ELF-1 (cell line): ENCODE measurements at places on chromosomes 16 and 17.
A peak's percentile ranks its signal among the peaks of the same experiment; 100 is the strongest.

- DNase-seq: no peak
Measured at GRCh38 chr17:79520167-79521165, 90.4 kb downstream of the RBFOX3 start.

DNA sequence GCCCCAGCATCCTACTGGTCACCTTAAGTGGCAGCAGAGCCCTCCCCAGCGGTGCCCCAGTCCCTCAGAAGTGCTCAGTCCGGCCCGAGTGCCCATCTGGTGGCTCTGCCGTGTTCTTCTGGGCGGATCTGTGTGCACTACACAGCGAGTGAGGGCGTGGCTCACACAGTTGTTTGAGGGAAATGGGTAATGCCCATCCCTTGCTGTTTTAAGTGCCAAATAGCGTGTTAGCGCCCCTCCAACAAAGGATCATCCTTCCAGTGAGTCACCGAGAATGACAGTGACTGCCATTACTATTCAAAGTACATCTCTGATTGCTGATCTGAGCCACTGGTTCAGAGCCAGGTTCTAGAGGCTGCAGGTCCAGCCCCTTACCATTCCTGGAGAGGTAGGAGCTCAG, 152.0 kb downstream of the LGALS9B start:
- DNase-seq: no peak

GRCh38 chr17:2084036-2084765, 29.3 kb downstream of the HIC1 start:
- DNase-seq: peak; percentile 66

GRCh38 chr17:35907691-35908090, 22.9 kb downstream of the RDM1 start:
- no peak for DNase-seq

- DNase-seq: no peak
Measured at GRCh38 chr17:80719449-80719848, 174.8 kb downstream of the RPTOR start.

DNA sequence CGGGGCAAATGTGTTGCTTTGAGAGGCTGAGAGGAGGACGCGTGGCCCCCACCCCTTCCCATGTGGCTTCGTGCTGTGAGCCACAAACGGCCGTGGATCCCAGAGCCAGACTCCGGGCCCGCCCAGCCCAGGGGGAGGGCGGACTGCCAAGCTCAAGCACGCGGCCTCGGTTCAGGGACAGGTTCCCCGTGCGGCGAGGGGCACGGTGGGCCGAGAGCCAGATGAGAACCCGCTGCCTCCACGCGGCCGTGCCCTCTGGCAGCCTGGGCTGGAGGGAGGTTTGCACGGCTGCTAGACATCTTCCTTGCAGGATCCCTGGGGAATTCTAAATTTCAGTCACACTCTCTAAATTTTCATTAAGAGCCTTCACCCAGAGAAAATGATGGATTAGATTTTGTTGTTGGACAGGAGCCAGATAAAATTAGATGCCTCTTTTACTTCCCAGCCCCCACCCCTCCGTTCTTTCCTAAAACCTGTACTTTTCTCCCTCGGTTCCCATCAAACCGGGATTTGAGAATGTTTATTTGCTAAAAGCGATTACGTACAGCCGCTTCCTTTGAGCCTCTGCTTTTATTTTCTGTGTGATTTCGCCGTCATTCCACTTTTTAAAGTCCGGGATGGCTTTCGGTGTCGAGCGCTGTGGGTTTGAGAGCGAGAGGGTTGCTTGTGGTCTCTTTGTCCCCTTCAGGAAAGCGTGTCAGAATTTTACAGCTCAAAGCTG, 25.0 kb upstream of the GNG13 start:
- DNase-seq: no peak

- no peak for DNase-seq
Measured at GRCh38 chr16:19138601-19139000, 24.8 kb downstream of the ITPRIPL2 start.

GRCh38 chr16:80570106-80570478, 29.3 kb downstream of the DYNLRB2 start:
- no peak for DNase-seq

DNA sequence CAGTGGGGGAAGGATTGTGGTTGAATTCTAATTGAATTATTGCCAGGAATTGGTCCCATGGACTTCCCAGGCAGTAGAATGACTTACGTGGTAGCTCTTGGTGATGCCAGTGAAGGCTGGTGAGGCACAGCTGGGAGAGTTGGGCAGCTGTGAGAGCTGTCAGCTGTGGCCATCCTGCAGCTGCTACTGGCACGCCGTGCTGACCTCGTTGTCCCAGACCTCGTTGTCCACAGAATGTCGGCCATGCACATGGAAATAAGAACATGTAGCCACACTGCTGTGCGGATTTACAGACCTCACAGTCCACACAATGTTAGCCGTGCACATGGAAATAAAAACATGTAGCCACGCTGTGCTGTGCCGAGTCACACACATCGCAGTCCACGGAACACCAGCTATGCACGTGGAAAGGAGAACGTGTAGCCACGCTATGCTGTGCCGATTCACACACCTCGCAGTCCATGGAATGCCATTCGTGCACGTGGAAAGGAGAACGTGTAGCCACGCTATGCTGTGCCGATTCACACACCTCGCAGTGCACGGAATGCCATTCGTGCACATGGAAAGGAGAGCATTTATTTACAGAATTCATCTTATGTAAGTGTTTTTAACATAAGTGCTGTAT, 59.2 kb downstream of the BANP start:
- no peak for DNase-seq
